ENCODE measurements at places on chromosomes 7 and 10. TPM values are rescaled to one million over a fixed set of nuclear protein-coding genes. Genes with fewer than 3 reads are reported as not detected.
A peak's percentile ranks its signal among the peaks of the same experiment; 100 is the strongest.

DNA sequence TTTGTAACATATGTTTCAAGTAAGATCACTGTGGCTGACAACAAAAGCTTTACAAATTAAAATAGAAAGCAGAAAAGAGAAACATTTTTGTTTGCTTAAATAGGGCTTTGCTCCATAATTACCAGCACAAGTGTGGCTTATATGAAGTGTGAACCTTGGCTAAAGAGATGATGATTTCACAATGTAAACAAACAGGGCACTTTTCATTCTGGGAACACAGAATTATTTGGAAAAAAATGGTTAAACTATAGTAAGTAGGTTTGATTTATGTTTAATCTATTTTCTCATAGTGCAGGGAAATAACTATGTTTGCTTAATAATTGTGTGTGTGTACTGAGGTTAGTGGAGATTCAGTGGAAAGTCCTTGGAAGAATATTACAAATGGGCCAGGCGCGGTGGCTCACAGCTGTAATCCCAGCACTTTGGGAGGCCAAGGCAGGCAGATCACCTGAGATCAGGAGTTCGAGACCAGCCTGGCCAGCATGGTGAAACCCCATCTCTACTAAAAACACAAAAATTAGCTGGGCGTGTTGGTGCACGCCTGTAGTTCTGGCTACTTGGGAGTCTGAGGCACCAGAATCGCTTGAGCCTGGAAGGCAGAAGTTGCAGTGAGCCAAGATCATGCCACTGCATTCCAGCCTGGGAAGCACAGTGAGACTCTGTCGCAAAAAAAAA is 19.1 kb upstream of the OTUD1 start:
- no peak for DNase-seq

- DNase-seq: no peak
These were observed 61.9 kb downstream of the TES start for GRCh38 chr7:116271963-116272886.

GRCh38 chr10:26296360-26296759 is 79.8 kb downstream of the GAD2 start:
- no peak for DNase-seq

GRCh38 chr10:99534939-99535763 is 2.4 kb downstream of the NKX2-3 start:
- DNase-seq: peak; percentile 84

Gene CCDC3
- total RNA-seq: 4.2 TPM

Gene LHFPL3
- not detected for total RNA-seq

Gene CALCR
- 17.1 TPM for total RNA-seq
